DMS53 (cell line): ENCODE measurements at places on chromosomes 3 and 15.

GRCh38 chr15:77988347-77989295 is 88.9 kb downstream of the TBC1D2B start:
- DNase-seq: peak; percentile 32

DNA sequence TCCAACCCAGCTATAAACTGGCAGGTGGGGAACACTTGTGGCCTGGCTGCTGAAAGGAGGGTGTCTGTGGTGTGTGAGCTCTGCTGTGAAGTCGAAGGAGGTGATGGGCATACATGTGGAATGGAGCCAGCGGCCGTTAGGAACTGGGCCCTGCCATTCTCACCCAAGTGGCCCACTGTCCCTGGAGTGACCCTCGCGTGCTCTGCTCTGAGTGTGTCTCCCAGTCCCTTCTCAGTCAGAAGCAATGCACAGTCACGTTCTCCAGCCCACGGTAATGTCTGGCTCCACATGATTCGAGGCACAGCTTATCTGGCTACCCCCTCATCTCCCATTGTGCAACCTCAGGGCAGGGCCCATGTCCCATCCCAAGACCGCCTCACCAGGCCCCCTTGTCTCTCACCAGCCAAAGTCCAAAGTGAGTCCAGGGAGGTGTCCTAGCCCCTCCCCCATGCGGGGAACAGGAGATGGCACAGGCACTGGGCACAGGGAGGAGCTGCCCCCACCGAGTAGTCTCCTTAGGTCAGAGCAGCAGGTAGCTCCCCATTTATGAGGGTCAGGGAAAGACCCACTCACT is 62.9 kb downstream of the ZNF445 start:
- no peak for DNase-seq

GRCh38 chr3:197393711-197394110 is 95.3 kb upstream of the DLG1 start:
- no peak for DNase-seq

DNA sequence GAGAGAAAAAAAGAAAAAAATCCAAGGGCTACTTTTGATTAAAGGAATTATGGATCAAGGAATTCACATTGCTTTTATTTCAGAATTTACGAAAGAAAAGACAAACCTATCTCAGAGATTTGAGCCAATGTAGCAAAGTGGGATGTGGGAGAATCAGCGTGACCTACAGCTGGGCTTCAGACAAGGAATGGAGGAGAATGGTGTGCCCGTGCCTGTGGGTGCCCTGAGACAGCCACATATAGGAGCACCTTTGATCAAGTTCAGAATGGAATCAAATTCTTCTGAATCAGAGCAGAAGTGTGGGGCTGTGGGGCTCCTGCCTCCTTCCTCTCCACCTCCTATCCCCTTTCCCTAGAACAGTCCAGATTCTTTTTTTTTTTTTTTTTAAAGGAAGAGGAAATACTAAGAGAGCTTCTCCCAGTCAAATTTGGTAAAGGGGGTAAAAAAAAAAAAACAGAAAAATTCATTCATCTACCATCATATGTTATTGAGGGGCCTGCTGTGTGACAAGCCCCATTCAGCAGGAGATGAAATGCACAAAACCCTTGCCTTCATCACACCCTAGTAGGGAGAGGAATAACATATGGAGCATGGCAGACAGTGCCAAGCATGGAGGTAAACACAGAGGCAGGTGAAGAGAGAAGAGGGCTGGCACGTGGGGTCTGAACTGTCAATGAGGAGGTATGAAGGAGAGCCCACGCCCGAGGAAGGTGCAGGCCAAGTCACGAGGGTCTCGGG is 25.0 kb upstream of the MUSTN1 start:
- DNase-seq: no peak

DNA sequence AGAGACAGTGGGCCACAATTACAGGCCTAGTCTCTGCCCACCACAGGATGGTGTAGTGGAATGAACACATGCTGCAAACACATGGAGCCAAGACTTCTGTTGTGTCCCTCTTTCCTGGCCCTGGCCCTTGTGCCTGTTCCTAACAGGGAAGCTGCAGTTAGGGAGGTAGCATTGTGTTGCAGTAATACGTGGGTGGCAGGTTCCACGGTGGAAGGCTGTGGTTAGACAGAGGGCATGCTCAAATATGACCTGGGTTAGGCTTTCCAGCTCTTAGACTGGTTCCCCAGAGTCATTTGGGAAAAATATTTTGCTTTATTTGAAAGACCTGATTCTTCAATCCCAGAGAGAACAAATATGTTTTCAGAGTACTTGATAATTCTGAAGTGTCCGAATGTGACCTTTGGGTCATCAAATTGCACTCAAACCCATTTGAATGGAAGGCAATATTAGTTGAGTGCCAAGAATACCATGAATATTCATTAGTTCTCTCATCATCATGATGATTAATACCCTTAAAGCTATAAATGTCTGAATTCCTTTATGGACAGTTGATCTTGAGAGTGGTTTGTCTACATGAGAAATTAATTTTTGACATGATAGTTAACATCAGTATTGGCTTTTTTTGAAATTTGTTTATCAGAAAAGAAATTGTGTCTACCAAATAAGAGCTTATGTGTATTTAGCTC is 28.5 kb downstream of the PLAAT1 start:
- no peak for DNase-seq

GRCh38 chr3:102179326-102180177 is 255.3 kb upstream of the ZPLD1 start:
- peak; percentile 57 for DNase-seq
